ENCODE measurements at places on chromosomes 2 and 18.

GRCh38 chr18:50814395-50814794 lies 5.4 kb downstream of the MRO start:
- DNase-seq = no peak

DNA sequence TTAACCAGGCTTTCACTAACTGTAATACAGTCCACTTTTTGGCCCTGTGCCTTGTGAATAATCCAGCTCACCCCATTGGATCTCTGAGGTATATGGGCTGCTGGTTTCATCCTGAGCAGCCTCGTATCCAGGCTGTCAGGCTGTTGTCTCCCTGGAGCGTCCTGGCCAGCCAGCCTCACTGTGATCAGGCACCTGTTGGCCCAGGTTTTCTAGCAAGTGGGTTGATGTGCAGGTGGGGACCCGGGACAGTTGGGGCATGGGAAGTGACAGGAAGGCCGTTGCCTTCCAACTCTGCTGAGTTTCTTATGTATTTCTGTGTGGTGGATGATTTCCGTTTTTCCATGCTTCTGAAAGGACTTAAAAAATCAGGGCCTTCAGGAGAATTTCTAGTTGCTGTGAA lies 132.4 kb downstream of the ACOXL start:
- peak; percentile 20 for DNase-seq

DNA sequence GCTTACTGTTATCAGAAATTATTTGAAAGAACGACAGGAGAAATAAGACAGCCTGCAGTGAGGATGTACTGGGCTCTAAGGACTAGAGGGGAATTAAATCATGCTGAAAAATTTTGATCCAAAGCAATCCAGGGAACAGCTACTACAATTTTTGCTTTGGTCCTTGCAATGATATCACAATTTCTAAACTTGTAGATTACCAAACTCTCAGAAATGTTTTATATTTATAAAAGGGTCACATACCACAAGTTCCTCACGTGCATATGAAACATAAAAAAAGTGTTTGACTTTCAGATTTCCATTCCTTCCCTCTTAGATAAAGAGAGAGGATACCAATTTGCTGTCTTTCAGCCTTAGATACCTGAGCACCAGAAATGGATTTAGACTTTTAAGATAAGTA lies 261.2 kb downstream of the STK39 start:
- DNase-seq = no peak

- peak; percentile 36 for DNase-seq
Observed at GRCh38 chr18:26386441-26386840, 160.2 kb downstream of the TAF4B start.

DNA sequence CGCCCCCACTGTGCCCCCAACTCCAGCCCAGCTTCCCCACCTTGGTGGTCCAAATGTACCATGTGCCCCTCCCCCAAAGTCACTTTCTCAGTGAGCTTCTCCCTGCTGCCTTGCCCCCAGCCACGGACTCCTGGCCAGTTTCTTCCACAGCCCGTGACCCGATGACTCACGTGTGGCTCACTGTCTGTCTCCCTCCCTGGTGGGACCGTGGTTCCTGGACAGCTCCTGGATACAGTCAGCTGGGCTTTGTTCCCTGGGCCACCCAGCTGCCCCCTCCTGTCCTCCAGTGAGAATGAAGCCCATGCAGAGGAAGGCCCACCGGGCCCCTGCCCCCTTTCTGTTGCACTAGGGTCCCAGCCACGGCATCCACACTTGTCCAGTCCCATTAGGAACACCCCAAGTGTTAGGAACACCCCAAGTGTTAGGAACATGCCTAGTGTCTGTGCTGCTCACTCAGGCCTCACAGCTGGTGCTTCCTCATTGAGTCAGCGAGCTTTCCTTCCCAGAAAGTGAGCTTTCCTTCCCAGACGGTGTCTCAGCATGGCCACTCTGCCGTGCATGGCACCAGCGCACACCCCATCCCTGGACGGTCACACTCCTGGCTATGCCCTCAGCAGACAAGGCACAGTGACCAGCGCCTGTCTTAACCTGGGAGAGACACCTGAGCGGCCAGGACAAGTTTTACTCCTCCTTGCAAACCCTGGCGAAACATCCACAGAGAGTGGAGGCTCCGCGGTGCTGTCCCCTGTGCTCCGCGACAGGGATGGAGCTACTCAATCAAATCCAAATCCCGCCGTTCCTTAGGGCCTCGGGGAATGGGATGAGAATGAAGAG lies 44.8 kb upstream of the CTDP1 start:
- no peak for DNase-seq

- no peak for DNase-seq
Observed at GRCh38 chr2:64025741-64026140, 6.5 kb upstream of the VPS54 start.

DNA sequence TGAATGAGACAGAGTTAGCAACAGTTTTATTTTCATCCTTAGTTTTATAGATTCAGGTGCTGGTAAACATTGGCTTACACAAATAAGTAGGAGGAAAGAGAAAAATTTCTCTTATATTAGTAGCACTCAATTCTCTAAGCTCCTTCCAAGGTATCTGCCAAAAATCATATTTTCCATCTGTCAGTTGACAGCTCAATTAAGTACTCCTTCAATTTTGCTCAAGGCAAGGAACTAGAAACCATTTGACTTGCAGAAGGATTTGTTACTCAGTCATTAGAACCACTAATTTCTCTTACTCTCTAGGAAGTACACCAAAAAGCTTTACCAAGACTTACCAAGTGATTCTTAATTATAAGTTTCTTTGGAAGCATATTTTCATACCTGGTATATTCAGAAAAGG lies 101.4 kb upstream of the ATP8B1 start:
- no peak for DNase-seq

- peak; percentile 76 for DNase-seq
Observed at GRCh38 chr18:79664525-79665125, 15.0 kb upstream of the CTDP1 start.

DNA sequence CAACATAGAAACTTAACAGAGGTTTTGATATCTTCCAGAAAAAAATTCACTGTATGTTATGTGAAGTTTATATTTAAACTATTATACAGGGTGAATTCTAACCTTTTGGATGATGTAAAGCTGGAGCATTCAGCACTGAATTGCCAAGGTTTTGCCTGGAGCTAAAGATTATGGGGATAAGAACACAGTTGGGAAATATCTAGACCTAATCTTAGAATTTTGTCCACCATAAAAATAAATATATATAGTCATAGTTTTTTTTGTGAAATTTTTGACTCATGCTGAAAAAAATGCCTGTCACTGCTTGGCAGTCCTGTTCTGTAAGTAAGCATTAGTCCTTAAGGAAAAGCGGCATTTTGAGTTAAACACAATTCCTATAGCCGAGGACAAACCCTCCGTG lies 339.3 kb upstream of the TMEFF2 start:
- DNase-seq = no peak

DNA sequence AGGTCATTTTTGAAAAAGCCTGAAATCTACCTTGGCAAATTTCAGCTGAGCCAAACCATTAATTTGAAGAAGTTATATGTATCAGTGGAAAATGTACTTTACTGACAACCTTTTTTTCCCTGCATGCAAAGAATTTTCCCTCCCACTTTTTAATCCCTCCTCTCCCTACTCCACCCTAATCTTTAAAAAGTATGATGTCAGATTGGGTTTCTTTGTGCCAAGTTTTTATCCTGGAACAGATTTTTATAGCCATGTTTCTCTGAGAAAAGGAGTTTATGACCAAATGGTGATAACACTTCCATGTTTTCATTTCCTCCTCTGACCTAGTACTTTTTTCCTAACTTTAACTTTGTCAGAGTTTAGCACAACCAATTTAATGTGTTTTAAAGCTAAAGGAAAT lies 250.3 kb upstream of the FOSL2 start:
- peak; percentile 21 for DNase-seq

DNA sequence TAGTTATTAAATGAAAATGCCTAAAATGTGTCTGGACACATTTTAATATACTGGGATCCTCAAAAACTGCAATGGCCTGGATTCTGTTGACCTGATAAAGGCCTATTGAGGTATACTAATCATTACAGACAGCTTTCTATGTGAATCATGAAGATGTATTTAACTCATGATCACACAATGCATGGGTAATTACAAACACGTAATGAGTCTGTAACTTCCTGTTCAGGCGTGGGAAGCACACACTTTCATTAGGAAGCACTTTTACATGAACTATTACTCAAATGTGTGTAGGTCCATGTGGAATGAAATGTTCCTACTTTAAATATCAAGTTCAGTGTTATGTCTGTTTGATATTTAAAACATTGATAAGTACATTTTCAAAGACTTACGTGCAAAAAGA lies 108.7 kb downstream of the NCKAP5 start:
- peak; percentile 32 for DNase-seq

DNA sequence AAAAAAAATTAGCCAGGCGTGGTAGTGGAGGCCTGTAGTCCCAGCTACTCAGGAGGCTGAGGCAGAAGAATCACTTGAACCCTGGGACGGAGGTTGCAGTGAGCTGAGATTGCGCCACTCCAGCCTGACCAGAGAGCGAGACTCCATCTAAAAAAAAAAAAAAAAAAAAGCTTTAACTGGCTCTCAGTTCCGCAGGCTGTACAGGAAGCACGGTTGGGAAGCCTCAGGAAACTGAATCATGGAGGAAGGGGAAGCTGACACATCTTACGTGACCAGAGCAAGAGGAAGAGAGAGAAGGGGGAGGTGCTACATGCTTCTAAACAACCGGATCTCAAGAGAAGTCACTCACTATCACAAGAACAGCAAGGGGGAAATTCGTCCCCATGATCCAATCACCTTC lies 505.6 kb upstream of the SLC8A1 start:
- peak; percentile 83 for DNase-seq

DNA sequence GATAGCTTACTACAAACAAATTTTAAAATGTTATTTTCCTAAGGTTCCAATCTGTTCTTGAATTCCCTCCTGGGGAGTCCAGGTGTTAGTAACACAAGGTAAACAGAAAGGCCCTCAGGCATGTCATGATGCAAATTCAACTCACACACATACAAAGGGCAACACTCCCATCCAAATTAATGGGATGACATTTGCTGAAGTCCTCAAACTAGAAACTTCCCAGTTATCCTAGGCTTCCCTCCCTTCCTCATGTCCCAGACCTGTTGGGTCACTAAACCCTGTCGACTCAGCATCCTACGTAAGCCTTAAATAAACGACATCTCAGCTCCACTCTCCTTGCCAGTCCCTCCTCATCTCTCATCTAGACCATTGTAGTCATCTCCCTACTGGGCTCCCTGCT lies 85.1 kb downstream of the GREB1L start:
- DNase-seq = no peak

- no peak for DNase-seq
Observed at GRCh38 chr2:102356741-102357140, 1.1 kb downstream of the IL18R1 start.

DNA sequence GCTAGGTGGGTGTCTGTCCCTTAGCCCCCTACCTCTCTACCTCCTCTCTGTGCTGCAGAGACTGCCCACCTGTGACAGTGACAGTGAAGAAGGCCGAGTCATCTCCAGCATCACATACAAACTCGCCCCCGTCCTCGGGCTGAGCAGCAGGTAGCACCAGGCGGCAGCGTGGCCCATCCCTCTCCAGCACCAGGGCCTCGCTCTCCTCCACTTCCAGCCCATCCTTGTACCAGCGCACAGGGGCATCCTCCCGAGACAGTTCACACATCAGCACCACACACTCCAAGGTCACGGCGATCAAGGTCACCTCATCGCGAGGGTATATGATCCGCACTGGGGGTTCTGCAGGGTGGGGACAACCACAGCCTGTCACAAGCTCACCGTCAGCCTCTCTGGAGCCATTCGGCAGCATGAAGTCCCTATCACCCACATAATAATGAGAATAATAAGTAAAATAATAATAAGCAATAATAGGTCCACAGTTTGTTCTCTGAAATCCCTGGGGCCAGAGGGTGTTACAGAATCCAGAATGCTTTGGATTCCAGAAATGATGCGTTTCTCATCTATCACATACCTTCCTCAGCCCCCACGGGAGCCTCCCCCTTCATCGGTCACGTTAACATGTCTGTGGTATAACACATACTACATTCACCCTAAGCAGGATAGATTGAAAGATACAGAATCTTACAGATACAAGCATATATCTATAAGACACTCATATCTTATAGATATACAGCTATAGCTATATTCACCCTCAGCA lies 12.0 kb downstream of the OBSL1 start:
- DNase-seq = no peak

DNA sequence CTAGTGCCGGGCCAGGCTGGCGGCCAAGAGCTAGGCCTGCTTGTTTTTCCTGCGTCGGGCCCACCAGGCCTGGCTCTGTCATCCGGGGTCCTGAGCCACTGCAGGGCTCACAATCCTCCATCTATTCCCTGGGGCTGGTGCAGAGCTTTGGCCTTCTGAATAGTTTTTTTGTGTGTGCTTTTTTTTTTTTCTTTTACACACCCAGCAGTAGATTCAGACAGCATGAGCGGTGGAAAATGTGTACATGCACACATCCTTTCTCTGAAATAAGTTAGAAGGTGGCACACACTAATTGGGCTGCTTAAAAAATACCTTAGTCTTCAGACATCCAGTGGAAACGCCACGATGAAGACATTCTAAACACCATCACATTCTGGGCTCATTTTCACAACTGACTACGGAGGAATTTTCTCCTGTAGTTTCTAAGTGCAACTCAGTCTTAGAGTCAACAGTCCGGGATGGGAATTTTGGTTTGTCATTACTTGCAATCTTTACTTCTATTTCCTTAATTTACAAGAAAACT lies 6.1 kb downstream of the ZFP36L2 start:
- DNase-seq = no peak

- DNase-seq = no peak
Observed at GRCh38 chr18:52936931-52937330, 596.9 kb downstream of the DCC start.

DNA sequence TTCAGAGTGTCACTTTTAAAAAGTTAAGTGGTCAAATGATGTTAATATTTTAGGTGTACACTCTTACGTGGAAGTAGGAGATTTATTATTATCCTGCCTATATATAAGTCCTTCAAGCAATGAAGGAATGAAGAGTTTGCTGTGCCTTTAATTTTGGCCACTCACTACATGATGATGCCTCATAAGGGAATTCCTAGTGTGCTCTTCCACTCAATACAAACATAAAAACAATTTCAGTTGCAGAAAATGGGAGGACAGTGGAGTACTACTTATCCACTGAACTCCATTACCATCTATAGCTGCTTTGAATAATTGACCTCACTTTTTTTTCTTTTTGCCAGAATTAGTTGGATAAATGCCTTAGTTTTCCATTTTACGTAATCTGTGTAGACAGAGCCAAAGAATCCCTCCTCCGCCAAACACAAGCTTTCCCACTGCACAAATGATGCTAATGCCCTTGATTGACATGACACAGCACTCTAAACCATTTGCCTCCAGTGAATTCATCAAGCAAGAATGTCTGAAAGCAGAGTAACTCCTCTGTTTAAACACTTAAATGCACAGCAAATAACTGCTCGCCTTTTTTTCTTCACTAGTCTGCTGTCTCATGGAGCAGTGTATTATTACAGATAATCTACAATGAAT lies 751.1 kb upstream of the FANCL start:
- DNase-seq = no peak

DNA sequence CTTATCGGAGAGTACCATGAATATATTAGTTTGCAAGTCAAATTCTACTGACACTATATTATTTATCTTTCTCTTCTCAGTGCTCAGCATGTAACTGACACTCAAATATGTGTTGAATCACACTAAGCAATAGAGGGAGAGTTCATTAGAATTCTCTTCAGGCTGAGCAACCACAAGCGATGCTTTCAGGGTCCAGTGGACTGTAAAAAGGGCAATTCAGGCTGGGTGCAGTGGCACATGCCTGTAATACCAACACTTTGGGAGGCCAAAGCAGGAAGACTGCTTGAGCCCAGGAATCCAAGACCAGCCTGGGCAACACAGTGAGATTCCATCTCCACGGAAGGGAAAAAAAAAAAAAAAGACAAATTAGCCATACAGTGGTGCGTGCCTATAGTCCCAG lies 16.3 kb downstream of the PDE6D start:
- no peak for DNase-seq

All from M059J (cell line).